ENCODE measurements at places on chromosomes 12 and 14.

GRCh38 chr12:50309950-50310349 lies 26.6 kb upstream of the LIMA1 start:
- DNase-seq: no peak

- DNase-seq: peak; percentile 40
Measured at GRCh38 chr14:74362361-74362915, 14.2 kb downstream of the VRTN start.

- DNase-seq: no peak
Measured at GRCh38 chr12:81078469-81079196, 754 bp downstream of the ACSS3 start.

DNA sequence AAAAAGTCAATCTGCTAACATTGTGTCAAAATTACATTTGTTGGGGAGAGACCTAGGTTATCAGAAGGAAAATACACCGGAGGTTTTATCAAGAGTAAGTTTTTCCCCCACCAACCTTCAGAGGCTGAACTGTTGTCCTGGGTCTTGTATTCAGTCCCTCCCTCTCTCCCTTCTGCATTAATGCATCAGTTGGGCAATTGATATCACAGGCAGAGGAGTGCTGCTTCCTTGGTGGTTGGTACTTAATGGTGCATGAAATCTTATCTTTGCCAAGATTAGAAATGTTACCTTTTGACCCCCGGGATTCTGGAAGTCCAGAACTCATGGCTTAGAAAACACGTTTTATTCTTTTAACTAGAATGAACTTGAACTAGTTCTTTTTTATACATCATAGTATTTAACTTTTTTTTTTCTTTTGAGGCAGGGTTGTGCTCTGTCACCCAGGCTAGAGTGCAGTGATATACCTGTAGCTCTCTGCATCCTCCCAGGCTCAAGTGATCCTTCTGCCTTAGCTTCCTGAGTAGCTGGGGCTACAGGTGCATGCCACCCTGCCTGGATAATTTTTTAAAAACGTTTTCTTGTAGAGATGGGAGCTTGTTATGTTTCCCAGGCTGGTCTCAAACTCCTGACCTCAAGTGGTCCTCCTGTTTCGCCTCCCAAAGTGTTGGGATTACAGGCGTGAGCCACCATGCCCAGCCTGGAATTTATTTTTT lies 4.9 kb downstream of the PCBP2 start:
- DNase-seq: no peak

DNA sequence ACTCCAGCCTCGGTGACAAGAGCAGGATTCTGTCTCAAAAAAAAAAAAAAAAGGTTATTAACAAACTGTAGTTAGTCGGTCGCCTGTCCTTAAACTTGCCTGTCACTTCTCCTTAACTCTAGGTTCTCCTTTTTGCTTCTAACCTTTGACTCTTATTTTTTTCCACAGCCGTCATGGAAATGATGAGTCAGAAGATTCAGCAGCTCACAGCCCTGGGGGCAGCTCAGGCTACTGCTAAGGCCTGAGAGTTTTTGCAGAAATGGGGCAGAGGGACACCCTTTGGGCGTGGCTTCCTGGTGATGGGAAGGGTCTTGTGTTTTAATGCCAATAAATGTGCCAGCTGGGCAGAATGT lies 418 bp upstream of the MYG1 start:
- peak; percentile 7 for DNase-seq

GRCh38 chr12:92438641-92439419 lies 264.0 kb upstream of the PLEKHG7 start:
- no peak for DNase-seq

DNA sequence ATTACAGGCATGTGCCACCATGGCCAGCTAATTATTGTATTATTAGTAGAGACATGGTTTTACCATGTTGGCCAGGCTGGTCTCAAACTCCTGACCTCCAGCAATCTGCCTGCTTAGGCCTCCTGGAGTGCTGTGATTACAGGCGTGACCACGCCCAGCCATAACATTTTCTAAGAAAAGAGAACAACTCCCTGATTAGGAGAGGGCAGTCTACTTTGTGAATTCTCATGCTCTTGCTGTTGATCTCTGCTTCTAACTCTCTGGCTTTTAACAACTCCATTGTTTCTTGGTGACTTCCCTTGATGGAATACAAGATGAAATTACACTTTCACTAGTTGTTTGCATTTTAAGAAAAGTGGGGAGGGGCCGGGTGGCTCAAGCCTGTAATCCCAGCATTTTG lies 33.6 kb downstream of the SSH1 start:
- DNase-seq: no peak

DNA sequence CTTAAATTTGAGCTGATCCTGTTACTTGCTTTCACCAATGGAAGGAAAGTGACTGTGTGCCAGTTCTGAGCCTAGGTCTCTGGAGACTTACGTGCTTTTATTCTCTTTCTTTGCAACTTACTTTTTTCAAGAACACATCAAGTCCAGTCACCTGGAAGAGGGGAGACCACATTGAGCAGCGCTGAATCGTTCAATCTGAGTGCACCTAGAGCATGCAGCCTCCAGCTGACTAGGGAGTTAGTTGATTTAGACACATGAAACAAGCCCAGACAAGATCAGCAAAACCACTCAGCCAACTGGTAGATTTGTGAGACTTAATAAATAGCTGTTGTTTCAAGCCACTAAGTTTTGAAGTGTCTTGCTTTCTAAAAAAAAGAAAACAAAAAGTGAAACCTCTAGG lies 1014.8 kb upstream of the FBXO33 start:
- DNase-seq: no peak

- no peak for DNase-seq
Measured at GRCh38 chr12:6097411-6097810, 27.1 kb downstream of the VWF start.

DNA sequence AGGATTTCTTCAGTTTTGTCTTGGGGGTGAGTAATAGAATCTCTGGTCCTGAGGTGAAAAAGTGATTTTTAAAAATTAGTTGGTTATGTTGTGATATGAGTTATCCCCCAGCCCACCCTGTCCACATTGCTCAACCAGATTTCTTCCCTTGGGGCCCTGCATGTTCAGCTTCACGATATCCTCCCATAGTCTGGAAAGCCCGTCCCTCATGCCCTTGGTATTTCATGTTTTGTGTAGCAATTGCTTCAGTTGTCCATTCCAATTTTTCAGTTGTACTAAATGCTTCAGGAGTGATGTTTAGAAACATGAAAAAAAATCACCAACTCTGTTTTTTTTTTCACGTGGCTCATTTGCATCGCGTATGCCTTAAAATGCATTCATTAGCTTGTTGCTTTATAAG lies 17.5 kb upstream of the BICD1 start:
- no peak for DNase-seq

DNA sequence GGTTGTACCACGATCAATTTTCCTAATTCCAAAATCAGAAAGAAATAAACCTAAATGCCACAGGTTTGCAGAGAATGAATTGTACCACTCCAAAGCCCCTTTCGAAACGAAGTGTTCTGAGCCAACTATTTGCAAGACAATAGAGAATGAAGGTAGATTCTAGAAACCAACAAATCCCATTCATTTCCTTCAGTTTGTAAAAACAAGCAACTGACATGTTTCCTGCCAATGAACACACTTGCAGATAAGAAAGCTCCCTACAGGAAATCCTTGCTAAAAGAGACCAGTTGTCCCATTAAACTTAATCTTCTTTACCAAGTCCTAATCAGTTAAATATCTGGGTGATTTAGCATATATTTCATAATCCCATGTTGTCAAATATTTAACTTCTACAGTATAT lies 198.4 kb upstream of the FOXN3 start:
- DNase-seq: no peak

DNA sequence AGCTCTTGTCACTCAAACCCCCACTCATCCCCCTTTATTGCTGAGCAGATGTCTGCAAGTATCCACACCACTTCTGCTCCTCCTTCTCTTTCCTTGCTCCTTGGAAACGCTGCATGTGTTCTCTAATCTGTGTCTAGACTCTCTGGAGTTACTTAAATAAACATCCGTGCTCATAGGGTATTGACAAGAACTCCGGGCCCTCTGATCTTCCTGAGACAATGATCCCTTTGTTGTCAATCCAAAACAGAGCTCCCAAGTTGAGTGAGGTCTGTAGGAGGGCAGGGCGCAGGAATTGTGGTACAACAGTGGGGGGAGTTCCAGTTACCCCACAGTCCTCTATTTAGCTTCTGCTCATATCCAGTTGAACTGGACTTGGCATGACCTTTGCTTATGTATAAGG lies 489.0 kb downstream of the SNAPC1 start:
- DNase-seq: no peak

DNA sequence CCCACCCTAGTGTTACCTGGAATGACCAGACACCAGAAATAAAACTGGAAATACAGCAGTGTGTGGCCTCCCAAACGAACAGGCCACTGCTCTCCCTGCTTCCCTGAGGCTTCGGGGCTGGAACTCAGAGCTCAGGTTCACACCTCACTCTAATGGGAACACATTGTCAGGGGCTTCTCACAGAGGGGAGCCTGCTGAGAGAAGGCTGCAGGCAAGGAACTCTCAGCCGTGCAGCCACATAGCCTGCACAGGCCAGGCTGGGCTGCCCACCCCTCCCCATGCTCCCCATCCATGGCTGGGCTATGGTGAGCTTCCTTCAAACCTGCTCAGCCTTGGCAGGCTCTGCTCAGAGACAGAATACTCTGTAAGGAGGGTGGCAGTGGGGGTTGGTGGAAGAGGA lies 302.5 kb downstream of the EMP1 start:
- no peak for DNase-seq

GRCh38 chr12:69475237-69475975 lies 5.2 kb downstream of the FRS2 start:
- DNase-seq: no peak

DNA sequence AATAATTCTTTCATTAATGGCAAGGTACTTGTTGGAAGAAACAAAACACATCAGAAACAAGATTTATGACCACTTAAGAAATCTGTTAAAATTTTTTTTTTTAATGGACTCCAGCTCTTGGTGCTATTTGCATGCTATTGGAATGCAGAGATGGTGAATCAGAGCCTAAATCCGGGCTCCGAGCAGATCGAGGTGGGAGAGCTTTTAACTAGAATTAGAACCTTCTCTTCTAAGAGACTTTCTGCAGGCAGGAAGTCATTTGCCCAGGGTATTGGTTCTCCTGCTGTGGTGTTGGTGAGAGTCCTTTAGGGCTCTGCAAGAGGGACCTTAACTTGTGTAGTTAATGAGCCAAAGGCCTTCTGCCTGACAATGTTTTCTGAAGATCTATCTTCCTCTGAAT lies 419.4 kb downstream of the SNAPC1 start:
- DNase-seq: no peak

DNA sequence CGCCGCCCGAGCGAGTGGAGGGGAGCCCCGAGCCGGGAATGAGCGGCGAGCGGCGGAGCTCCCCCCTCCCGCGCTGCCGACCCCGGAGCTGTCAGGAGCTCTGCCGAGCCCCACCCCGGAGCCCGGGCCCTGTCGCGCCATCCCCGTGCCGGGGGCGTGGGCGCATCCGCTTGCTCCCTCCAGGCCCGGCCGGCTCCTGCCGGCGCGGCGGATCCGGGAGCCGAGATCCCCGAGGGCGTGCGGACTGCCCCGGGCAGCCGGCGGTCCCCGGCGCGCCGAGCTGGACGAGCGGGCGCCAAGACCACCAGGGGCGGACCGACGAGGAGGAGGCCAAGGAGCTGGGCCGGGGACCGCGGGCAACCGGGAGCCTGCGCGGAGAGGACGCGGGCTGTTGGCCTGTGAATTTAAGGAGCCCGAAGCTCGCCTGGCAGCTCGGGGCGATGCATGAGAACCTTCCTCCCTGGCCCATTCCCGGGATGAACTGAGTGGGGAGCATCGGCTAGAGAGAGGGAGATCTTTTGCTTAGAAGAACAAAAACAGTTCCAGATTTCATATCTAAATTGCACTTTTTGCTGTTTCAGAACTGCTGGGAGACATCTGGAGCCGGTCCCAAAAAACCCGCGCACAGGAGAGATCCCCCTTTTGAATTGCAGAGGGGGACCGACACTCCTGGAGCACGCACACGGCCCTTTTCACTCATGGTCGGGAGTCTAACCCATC lies 2.0 kb downstream of the PTHLH start:
- no peak for DNase-seq

DNA sequence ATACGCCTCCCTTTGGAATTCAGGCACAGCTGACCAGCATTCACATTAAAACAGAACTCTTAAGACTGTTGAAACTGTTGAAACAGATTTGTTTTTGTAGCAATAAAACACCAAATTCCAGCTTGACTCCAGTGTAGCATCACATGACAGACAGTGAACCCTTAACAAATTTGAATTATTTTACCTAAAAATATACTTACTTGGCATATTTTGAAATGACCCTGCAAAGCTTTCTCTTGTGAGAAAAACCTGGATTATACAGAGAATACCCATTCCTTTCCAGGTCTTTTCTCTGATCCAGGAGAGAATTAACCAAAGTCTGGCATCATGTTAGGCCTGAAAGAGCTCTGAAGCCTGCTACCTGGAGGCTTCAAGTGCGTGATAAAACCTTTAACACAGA lies 410.3 kb downstream of the FOXG1 start:
- no peak for DNase-seq

GRCh38 chr14:100747021-100747586 lies 20.4 kb downstream of the DLK1 start:
- DNase-seq: no peak

- no peak for DNase-seq
Measured at GRCh38 chr14:54785136-54785777, 117.4 kb downstream of the GCH1 start.

- no peak for DNase-seq
Measured at GRCh38 chr12:10167599-10167998, 4.3 kb downstream of the OLR1 start.

GRCh38 chr12:47065546-47065945 lies 13.9 kb upstream of the PCED1B start:
- DNase-seq: no peak

GRCh38 chr14:99628887-99629618 lies 15.9 kb upstream of the HHIPL1 start:
- peak; percentile 11 for DNase-seq

DNA sequence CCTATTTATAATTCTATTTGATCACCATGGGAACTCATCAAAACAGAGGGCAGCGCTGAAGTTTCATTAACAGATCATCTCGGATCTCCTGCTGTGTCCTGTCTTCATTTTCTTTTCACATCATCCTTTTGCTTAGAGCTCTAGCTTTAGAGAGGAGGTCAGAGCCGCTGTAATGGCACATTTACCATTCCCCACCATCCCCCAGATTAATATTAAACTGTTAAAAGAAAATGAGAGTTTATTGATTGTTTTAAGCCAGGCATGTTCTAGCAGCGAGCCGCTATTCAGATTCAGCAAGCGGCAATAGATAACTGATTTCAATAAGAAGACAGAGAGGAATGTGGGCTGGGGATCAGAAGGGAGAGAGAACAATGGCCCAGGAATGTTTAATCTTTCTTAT lies 308.8 kb downstream of the EGLN3 start:
- no peak for DNase-seq

DNA sequence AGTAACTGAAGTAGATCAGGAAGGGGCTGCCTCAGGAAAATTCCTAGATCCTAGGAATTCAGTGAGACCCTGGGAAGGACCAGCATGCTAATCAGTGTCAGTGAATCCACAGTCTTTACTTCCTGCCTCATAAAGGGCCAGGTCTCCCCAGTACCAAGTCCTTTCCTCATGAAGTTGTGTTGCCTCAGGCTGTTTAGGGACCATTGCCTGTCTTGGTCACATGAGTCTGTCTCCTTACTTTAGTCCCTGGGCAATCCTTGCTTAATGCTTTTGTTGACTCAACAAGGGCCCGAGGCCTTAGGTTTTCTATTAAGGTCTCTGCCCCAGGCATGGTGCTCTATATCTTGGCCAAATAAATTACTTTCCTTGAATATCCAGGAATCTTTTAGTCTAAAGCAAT lies 16.1 kb upstream of the ATF1 start:
- no peak for DNase-seq

GRCh38 chr12:16545836-16546235 lies 60.1 kb downstream of the LMO3 start:
- DNase-seq: no peak

- no peak for DNase-seq
Measured at GRCh38 chr12:23083267-23083666, 458.3 kb downstream of the ETNK1 start.
